ENCODE measurements at places on chromosomes 16 and 17. TPM values are rescaled to one million over a fixed set of nuclear protein-coding genes. Genes with fewer than 3 reads are reported as not detected.

GRCh38 chr17:29289852-29290251 lies 4.1 kb downstream of the NUFIP2 start:
- DNase-seq: no peak

DNA sequence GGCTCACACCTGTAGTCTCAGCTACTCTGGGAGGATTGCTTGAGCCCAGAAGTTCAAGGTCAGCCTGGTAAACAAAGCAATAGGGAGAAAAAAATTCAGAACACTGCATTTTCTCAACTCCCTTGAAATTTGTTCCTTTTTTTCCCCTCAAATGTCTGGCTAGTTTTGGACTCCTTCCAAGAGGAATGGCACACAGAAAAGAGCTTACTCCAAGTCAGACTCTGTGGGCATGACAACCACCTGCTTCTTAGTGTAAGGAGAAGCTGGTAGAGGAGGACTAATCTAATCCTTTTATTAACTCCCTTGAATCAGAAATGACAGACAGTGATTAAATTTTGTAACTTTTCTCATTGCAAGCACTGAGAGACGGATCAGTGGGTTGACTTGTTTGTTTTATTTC lies 27.9 kb upstream of the HYDIN start:
- DNase-seq: no peak

DNA sequence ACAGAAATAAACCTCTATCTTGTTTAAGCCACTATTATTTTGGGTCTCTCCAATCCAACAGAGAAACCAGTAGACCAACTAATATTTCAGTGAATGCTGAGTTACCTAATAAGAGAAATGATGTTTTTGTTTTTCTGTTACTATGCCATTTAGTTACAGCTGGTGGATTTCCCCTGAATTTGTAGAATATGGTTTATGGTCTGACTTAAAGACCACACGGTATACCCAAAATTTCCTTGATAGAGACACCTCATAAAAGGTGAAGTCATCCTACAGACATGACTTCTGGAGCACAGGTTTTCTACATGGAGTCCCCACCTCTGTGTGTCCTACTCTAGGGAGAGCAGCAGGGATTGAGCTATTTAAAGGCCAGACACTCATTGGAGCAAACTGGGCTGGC lies 13.3 kb downstream of the PIK3R5 start:
- DNase-seq: no peak

DNA sequence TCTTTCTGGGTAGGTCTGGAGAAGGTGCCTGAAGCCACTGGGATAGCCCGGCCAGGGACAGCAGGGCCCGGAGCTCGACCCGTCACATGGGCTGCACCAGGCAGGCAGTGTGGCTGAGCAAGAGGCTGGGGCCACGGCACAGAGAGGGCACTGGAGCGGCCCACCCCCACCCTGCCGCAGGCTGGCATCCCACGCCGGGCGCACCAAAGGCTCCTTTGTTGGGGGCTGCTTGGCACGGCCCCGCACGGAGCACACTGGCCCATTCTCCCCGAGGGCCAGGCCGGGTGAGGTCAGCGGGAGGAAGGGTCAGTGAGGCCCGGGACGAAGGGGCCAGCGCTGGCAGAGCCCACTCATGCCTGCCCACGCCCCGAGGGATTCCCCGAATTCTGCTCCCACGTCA lies 36.5 kb upstream of the PVALEF start:
- DNase-seq: no peak

DNA sequence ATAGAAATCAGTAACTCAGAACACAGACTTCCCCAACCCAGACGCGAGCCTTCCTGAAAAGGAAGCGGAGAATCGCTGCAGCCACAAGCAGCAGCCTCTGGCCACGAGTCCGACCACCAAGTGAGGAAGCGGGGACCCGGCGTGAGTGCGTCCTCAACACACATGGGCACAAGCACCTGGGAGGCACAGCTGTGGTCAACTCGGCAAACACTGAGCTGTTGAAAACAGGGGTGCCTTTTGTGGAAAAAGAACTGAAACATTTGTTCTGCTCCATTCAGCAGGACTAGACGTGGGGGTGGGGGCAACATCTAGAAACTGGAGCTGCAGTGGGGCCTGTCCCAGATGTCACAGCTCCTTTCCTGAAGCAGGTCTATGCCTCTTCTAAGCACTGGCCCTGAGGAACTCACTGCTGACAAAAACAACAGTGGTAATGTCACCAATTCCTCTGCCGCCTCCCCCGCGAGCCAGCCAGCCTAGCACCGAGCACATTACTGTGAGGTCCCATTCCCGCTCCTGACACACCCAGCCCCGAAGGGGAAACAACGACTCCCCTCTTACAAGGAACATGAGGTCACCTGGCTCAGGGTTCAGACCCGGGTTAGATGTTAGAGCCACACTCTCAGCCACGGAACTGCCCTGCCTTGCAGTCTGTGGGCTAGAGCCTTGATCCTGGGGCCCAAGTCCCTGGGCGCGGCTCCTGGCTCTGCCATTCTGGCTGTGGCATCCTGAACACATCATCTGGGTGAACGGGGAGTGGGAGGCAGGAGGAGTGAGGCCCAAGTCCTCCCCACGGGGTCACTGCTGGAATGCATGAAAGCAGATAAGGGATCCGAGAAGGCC lies 29.0 kb downstream of the KDM8 start:
- no peak for DNase-seq

DNA sequence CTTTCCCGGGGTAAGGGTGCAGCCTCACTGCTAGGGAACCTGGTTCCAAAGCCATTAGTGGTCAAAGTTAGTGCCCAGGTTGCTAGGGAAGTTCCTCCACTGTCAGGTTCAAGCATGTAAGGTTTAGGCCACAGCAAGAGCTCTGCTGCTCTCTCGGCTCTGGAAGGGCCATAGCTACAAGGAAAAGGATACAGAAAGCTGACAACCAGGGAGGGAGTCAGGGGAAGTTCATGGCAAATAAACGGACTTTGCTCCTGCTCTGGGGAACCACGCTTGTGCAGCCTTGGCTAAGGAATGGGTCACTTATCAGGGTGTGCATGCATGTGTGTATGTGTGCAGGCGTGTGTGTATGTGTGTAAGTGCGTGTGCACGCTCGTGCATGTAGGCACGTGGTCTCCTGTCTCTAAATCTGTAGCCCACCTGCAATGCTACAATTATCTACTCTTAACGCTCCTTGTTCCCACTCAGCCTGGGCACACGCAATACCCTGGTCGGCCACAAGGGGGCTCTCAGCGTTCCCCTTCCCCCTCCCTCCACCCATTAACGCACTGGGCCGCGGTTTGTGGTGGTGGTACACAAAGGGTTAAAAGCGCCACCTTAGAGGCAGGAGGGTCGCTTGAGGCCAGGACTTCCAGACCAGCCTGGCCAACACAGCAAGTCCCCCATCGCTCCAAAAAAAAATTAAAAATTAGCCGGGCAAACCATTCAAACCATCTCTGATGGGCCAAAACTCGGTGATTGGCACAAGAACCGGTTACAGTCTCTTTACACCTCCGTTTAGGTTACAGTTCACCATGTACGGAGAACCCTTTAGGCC lies 48.4 kb upstream of the KDM8 start:
- no peak for DNase-seq

- DNase-seq: no peak
Observed at GRCh38 chr17:41530062-41531048, 2.2 kb upstream of the KRT19 start.

- DNase-seq: peak; percentile 89
Observed at GRCh38 chr17:1487939-1488825, 4.3 kb downstream of the MYO1C start.

DNA sequence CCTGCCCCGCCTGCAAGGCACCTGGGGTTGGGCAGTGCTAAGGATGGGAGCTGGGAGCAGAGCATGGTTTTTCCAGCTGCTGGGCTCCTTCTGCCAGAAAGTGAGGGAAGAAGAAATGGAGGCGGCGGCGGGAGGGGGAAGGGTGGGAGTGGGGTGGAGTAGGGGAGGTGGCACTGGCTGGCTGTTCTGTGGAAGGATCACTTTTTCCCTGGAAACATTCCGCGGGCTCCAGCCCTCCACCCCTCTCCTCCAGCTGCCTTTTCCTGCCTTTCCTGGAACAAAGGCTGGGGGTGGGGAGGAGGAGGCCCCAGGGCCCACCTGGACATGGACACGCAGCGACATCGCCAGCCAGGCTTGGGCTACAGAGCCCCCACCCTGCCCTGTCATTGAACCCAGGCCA lies 41.1 kb downstream of the CFAP20 start:
- no peak for DNase-seq

GRCh38 chr16:52568983-52569690 lies 22.2 kb upstream of the TOX3 start:
- no peak for DNase-seq

- DNase-seq: no peak
Observed at GRCh38 chr16:57740423-57741071, 5.0 kb downstream of the KATNB1 start.

- no peak for DNase-seq
Observed at GRCh38 chr17:6269478-6269877, 165.4 kb downstream of the AIPL1 start.

DNA sequence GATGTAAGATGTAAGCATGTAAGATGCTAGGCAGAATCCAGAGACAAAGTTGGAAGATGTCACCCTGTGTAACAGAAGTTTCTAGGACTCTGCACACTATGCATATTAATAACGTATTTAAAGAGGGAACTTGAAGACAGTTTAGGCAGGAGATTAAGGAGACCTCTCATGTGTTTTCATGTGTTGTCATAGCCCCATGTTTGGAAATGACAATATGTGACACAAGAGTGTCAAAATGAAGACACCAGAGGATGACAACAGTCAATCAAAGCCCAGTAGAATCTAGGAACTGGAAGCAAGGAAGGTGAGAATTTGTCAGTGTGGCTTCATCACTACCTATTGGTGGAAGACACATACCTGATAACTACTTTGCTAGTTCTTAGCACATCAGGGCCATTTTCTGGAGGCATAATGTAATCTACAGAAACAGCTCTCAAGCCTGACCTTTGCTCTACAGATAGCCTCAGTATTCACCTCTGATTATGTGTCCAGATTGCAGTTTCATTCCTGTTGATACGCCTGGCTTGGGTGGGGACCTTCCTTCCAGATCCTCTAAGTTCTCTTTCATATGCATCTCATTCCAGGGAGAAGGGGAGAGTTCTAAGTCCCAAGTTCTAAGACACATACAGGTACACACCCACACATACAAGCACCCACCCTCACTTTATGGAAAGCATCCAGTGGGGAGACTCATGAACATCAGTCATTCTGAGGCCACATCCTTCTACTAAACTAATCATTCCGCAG lies 26.3 kb downstream of the PMP22 start:
- no peak for DNase-seq

DNA sequence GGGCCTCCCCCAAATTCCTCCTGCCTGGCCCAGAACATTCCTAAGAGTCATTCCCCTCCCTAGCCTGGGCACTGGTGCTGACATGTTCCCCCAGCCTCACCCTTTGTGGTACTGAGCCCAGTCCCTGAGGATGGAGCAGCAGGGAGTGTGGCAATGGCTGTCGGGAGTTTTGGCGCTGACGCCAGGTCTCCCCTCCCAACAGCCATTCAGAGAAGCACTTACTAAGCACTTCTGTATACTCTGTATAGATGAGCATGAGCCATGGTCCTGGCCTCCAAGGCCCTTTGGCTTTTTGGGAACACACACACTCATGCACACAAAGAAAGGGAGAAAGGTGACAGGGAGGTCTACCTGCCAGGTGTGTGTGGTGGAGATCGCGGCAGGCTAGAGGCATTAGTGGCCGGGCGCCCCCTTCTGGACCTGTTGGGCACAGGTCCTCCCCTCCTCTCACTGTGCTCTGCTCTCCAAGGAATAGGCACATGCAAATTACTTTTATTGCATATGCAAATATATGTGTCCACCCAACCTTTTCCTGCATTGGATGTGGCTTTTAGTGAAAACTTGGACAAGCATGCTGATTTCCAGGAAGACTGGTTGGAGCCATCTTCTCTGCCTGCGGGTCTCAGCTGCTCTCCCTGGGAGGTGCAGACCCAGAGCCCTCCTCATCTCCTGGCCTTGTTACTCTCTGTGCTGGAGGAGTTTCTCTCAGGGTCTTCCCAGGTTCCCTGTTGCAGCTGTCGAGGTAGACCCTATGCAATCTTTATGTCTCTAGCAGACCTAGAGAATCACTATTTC lies 17.4 kb upstream of the C17orf107 start:
- no peak for DNase-seq

GRCh38 chr17:66309793-66310192 lies 7.4 kb downstream of the PRKCA start:
- DNase-seq: no peak

GRCh38 chr17:62933501-62934385 lies 32.3 kb upstream of the TANC2 start:
- no peak for DNase-seq

DNA sequence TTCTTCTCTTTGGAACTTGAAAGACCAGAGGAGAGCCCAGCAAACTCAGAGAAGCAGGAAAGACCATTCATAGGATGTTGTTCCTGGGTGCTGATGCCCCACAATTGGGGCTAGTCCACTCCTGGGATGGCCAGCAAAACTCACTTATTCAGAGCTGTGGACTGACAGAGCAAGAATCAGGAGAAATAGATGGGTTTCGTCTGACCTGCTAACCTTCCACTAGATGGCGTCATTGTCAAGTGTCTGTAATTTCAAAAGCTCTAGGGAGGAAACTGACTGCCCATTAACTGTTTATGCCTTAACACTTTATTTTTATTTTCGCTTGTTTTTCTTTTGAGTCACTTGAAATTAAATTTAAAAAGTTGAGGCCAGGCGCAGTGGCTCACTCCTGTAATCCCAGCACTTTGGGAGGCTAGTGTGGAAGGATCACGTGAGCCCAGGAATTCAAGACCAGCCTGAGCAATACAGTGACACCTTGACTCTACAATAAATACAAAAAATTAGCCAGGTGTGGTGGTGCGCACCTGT lies 28.7 kb upstream of the MILR1 start:
- no peak for DNase-seq

- DNase-seq: no peak
Observed at GRCh38 chr16:50899951-50900350, 158.1 kb downstream of the CYLD start.

- DNase-seq: no peak
Observed at GRCh38 chr17:31564883-31565301, 173.4 kb downstream of the RAB11FIP4 start.

GRCh38 chr17:46800573-46800972 lies 17.9 kb downstream of the WNT3 start:
- no peak for DNase-seq

GRCh38 chr17:863880-864279 lies 81.7 kb downstream of the MRM3 start:
- DNase-seq: no peak

CBFA2T3 gene
- 2.6 TPM for total RNA-seq

CCDC102A gene
- 11.2 TPM for total RNA-seq

PRKCA gene
- total RNA-seq: 6.4 TPM

EPN3 gene
- total RNA-seq: 4.5 TPM

LRRC75A gene
- total RNA-seq: 0.93 TPM

KRT25 gene
- total RNA-seq: not detected

TMEM208 gene
- 16.9 TPM for total RNA-seq

WNK4 gene
- total RNA-seq: not detected

KCNH4 gene
- 0.15 TPM for total RNA-seq

KRTAP4-1 gene
- total RNA-seq: not detected

GJD3 gene
- total RNA-seq: not detected

HSF5 gene
- total RNA-seq: 0.08 TPM

PRCD gene
- 3.5 TPM for total RNA-seq

KRTAP4-6 gene
- total RNA-seq: not detected

RNF157 gene
- 9.5 TPM for total RNA-seq

All from right atrium auricular region (tissue), 2 donors.